Esophagus squamous epithelium (tissue), 5 donors: ENCODE measurements at places on chromosomes 3 and 15.

GRCh38 chr3:55489798-55490132 lies 2.7 kb upstream of the WNT5A start:
- no peak for DNase-seq

GRCh38 chr15:63544258-63545026 lies 40.0 kb downstream of the USP3 start:
- no peak for DNase-seq

DNA sequence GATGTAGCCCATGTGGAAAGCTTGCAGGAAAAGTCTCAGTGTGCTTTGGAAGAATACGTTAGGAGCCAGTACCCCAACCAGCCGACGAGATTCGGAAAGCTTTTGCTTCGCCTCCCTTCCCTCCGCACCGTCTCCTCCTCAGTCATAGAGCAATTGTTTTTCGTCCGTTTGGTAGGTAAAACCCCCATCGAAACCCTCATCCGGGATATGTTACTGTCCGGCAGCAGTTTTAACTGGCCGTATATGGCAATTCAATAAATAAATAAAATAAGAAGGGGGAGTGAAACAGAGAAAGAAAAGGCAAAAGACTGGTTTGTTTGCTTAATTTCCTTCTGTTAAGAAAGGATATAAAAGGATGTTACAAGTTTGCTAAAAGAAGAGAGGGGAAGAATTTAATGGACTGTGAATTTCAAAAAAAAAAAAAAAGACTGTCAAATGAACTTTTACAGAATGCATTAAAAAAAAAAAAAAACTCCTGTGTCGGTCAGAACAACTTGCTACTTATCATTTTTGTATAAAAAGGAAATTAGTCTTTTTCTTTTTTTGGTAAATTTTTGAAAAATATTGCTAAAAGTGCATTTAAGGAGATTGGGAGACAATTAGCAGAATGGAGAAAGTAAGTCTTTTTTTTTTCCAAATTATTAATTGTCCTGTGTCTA lies 7.0 kb downstream of the NR2F2 start:
- DNase-seq: no peak

- no peak for DNase-seq
Observed at GRCh38 chr15:66008940-66009562, 139.8 kb downstream of the RAB11A start.

GRCh38 chr3:195886181-195887141 lies 21.9 kb downstream of the TNK2 start:
- DNase-seq: no peak

DNA sequence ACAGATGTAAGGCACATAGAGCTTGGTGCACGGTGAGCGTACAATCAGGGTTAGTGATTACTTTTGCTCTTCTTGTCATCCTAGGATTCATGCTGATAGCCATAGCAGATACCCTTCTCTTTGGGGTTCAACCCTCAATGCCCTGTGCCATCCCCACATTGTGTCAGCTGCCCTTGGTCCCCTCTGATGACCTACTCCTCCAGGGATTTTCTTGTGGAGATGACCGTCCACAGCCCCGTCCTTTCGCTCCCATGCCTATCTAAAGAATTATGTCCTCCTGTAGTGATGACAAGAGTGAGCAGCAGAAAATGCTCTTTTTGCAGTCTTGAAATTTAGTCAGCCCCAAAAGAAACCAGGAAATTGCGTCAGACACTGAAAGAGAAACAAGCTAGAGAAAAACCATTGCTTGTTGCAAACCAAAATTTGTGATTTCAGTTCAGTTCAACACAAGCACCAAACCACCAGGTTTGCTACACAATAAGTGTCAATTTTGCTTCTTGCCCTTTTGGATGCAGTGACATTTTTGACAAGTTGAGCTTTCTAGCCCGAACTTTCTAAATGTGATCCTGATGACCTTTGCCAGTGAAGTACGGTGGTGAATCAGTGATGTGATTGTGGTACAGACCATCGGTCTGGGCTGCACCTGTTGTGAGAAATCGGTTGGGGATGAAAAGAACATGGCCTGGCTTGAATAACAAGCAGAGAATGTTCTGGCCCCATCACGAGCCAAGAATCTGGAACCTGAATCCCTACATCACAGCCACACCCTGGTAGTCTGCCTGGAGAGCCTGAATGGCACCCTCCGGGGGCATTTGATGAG lies 41.3 kb downstream of the CMTM7 start:
- no peak for DNase-seq

DNA sequence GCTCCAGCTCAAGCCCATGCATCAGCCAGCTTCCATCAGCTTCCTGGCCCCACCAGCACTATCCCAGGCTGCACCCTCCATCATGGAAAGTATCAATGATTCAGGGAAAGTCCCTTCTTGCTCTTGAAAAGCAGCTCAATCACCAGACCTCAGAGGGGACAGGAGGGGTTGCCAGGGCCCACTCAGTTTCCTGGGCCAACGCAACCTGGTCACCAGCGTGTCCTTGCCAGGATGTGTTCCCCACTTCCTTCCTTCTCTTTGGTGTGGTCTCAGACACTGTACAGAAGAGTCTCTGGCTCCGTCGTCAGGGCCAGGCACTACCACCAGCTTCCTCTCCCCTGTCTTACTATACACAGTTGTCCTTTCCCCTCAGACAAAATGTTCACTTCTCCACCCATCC lies 3.0 kb downstream of the HDC start:
- no peak for DNase-seq
